ENCODE measurements at places on chromosomes 5 and 9. TPM values are rescaled to one million over a fixed set of nuclear protein-coding genes. Genes with fewer than 3 reads are reported as not detected.

The ARL14EPL gene
- not detected for total RNA-seq

The PCDHB15 gene
- 21.3 TPM for total RNA-seq

The KCNIP1 gene
- 0.09 TPM for total RNA-seq

The NUTM2G gene
- not detected for total RNA-seq

The ARHGAP26 gene
- 16.2 TPM for total RNA-seq

The KIF4B gene
- not detected for total RNA-seq

The NUDT2 gene
- total RNA-seq, result 33.6 TPM

The SSBP2 gene
- total RNA-seq, result 111 TPM

The ABLIM3 gene
- 2.1 TPM for total RNA-seq

The SAXO1 gene
- total RNA-seq, result 0.06 TPM

Measured in cardiac muscle cell (in vitro differentiated cells and primary cell).